GM06990 (cell line): ENCODE measurements at places on chromosomes 12 and 14.

DNA sequence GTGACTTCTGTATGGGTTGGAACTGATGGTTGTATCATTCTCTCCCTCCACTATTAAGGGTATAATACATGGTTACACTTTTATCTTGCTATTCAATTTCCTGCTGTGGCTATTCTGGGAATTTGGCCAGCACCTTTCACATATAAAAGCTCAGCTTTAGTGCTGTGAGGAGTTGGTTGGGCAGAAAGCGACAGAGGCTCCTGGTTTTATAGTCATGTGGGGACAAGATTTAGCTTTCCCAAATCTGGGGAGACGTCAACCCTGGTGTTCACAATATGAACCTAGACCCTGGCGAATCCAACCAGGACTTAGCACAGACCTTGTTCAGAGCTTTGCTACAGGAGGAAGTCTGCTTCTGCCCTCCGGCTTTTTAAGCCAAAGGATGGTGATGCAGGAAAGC, 36.5 kb downstream of the FOS start:
- no peak for DNase-seq

GRCh38 chr12:115998794-115999478, 278.6 kb downstream of the MED13L start:
- no peak for DNase-seq

GRCh38 chr12:113697651-113698509, 226.2 kb upstream of the LHX5 start:
- DNase-seq: no peak

GRCh38 chr12:106157802-106158201, 19.0 kb upstream of the NUAK1 start:
- DNase-seq: no peak

GRCh38 chr12:13941258-13942249, 39.8 kb downstream of the GRIN2B start:
- no peak for DNase-seq

GRCh38 chr12:27199638-27200300, 44.3 kb upstream of the STK38L start:
- DNase-seq: no peak

- DNase-seq: no peak
Observed at GRCh38 chr14:49966304-49966809, 73.5 kb downstream of the ARF6 start.

DNA sequence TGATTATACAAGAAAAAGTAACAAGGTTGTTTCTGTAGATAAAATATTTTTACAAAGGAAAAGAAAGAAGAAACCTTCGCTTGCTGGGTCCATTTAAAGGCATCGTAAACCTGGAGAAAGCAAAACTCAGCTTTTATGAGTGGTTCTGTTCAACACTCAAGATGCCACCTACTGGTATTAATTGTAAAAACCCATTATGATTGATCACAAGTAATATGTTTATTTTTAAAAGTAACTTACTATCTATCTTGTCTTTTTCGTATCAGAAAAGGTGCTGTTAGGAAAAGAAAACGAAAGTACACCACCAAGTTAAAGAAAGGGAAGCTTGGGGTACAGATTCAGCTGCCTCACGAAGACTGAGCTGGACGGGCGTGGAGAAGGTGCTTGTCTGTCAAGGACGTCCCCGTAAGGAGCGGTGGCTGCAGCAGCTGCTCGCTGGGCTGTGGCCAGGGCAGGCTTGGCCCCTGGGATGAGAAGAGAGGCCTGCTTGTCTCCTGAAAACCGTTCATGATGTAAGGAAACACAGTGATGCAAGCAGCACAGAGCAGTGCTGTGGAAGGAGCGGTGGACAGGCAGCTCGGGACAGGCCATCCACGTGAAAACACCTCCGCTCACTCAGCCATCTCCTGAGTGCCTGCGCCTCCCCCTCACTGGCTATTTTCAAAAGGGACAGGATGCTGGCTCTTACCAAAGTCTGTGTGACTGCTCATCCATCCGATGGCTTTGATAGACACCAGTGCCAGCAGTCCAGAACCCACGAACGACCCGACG, 25.0 kb downstream of the SLC15A4 start:
- no peak for DNase-seq
